Nucleus accumbens (tissue), 56 donors: ENCODE measurements at places on chromosomes 6 and 20.

DNA sequence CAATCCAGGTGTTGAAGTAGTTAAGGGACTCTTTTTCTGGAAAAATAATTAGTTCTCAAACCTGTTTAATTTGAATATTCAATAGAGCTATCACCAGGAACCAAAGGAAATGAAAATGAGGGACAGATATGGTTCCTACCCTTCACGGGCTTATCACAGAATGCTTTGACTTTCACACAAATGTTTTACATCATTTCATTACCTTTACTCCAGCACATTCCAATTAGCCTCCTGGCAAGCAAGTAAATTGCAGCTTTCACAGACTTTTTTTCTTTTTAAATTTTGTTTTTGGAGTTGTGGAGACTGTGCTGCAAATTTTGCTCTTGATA lies 35.2 kb downstream of the PLEKHG1 start:
- no peak for DNase-seq

DNA sequence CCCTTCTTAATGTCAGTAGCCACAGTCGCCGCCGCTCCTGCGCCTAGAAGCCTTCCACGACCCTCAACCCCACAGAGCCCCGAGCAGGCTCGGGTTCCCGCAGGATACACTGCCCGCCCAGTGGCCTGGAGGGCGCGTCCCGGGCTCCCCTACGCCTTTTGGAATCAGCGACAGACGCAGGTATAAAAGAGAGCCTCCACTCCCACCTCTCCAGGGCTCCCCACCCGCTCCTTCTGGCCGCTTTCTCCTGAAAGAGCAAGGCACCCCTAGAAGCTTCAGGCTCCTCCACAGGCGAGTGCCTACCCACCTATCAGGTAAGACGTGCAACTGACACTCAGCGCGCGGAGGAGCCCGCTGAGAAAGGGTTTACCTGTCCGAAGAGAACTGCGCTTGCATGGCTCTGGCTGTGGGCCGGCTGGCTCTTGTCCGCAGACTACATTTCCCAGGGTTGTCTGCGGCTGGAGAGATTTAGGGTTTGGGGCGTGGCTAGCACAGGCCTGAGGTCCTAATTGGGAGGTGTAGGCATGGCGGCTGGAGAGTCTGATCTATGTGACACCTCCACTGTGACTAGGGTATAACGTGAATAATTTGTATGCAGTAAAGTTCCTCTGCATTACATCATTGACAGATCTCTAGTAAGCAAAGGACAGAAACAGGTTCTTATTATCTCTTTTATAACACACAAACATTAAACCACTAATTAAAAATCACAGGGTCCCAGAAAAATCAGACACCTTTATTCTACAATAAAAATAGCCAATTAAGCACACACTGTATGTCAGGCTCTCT lies 13.5 kb upstream of the ZNF391 start:
- peak; percentile 73 for DNase-seq

DNA sequence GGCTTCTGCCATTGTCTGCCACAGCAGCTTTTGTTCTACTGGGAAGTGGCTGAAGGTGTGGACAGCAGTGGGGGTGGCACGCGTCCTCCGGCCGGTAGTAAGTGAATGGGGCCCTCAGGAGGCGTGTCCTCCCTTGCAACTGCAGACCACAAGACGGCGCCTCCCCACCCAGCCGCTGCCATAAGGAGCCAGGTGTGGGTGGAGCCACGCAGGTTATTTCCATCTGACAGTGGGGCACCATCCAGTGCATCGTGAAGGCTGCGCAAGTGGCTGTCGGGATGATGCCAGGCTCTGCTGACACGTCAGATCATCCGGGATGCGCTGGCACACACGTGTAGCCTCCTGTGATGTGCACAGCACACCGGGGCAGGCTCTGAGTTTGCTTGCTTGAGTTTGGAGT lies 379.7 kb downstream of the CDH4 start:
- no peak for DNase-seq

DNA sequence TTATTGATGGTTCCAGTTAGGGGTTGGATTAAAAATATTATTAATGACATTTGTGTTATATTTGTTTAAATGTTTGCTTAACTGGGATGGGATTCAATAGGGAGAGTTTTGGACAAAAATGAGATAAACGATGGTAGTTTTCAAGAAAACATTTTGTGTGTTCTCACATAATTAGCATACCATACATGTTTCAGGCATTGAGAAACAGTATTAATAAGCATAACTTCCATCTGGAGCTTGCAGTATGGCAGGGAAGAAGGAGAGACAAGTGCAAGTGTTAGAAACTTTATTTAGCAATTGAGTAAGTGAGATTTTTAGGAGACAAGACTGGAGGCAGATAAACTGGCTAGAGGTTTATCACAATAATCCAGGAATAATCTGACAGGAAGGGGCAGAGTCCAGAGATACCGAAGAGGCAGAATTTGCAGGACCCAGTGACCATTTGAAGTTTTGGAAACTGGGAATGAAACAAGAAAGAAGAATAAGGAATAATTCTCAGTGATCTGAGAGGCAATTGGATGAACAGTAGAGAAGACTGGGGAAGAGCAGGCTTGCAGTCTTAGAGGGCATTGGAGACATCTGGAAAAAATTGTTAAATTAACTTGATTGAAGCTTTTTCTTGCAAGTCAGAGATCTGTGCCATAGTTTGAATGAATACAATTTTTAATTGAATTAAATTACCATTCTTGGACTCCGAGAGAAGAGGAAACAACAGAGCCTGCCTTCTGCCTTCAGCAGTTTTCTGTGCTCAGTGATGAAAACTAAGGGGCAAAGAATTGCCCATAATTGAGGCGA lies 73.0 kb upstream of the PTCHD4 start:
- no peak for DNase-seq

DNA sequence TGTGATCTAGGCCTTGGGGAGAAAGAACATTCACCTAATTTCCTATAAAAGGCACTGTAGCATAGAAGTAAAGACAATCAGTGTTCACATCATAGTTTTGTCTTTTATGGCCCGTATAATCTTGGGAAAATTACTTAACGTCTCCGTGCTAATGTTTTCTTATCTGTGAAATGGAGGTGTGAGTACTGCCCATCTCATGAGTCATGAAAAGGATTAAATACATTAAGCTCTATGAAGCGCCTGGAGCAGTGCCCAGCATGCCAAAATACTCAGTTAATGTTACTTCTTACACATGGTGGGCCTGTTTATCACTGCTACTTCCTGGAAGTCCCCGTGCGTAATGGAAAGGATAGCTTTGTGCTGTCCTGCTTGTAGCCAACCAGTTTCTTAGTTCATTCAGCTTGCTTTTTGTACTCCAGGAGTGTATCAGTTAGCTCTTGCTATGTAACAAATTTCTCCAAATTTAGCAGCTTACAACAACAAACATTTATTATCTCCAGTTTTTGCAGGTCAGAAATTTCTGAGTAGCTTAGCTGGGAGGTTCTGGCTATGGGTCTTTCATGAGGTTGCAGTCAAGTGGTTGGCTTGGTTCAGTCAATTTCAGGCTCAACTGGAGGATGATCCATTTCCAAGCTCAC lies 103.6 kb upstream of the BMP2 start:
- no peak for DNase-seq

DNA sequence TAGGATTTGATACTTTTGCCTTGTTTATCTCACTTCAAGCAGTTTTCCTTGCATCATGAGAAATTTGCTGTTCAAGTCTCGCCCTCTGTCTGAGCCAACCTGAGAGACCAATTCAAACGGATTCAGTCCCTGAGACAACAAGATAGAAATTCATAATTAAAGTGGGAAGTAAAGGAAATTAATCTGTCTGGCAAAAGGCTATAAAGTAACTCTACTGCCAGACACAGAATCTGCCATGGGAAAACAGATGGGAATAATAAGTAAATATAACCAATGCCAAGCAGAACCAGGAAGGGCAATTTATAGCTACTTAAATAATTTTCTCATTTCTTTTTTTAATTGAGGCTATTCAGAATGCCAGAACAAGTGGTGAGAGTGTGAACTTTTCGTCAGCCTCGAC lies 239.6 kb downstream of the TFAP2C start:
- DNase-seq: no peak

GRCh38 chr6:35787266-35788218 lies 6.7 kb downstream of the CLPSL1 start:
- DNase-seq: no peak

DNA sequence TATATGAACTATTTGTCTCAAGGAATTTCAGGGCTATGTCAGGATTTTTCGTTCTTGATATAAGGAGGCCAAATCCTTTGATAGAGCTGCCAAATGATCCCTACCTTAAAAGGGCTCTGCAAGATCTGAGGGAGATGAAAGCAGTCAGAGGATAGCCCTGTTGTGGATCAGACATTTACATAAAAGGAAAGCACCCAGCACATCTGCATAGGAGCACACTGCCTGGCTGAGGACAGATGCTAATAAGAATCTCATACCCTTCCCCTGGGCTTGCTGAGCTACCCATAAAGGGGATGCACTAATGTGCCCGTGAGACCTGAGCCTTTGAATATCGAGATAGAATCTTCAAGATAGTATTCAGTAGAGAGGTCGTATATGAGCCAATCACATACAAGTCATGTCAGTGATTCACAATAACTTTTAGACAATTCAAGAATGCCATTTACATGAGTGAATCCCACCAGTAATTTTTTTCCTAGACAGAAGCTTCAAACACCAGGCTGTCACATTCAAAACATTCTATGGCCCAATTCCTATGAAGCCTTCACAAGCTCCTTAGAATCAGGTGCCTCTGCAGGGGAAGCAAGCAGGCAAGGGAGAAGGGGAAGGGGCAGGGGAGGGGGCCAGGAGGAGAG lies 71.1 kb downstream of the STMND1 start:
- no peak for DNase-seq

- no peak for DNase-seq
Measured at GRCh38 chr20:24733416-24733815, 215.7 kb upstream of the CST7 start.

DNA sequence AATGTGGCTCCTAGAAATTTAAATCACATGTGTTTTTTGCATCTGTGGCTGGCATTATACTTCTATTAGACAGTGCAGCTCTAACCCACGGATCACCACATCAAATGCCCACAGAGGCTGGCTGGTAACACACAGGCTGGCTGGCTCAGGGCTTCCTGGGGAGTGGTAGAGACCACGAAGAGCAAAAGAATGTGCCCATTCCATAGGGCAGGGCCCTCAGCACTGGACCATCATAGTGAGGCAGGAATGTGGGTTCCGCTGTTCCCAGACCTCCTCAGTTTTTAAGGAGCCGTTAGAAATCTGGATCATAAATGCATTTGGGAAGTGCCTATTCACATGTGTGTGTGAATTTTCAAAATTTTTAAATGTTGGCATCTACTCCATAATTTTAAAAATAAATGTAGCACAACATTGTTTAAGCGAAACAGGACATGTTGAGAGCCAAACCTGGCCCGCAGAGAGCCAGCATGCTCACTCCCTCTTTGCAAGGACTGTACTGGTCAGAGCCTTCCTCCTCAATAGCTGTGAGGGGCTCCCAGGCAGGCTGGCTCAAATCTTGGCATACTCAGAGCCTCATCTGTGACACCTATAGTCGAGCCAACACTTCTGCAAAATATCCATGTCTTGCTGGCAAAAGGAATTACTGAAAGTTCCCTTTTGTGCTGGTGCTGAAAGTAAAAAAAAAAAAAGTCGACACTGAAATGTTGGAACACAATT lies 190.5 kb downstream of the FNDC1 start:
- DNase-seq: no peak

DNA sequence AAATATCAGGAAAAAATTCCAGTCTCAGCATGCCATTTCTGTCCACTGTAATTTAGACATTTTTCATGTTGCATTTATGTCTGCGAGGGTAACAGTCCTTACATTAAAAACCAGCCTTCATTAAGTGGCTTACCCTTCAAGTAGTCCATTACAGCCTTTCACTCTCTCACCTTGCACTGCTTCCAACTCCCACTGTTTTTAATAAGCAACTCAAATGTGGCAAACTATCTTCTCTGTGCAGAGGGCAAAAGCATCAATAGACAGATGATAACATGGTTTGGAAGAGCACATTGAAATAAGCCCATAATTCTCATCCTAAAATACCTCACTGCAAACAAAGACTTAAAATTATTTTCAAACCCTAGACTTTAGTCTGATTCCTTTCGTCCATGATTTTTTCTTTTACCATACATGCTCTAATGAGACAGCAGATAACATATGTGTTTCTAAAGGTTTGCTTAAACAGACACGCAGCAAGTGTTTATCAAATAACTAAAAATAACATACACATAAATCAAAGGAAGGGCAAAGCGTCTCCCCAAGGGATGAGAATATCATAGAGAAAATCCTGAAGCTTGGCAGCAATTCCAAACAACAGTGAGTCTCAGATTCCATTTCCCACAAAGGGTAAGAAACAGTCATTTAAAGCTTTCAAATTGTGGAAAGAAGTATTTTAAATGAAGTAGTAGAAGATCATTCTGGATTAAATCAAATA lies 130.4 kb downstream of the PTPRK start:
- DNase-seq: no peak

DNA sequence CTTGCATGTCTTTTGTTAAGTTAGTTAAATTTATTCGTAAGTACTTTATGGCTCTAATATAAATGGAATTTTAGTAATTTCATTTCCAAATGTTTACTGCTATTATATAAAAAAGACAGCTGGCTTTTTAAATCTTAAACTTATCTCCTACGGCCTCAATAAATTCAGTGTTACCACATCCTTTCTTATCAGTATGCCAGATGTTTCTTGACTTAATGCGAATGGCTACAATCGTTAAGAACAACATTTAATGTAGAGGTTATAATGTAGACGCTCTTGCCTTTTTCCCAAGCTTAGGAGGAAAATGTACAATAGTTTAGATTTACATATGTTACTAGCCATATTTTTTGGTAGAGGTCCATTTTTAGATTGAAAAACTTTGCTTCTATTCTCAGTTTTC lies 659.4 kb downstream of the TENT5A start:
- no peak for DNase-seq

DNA sequence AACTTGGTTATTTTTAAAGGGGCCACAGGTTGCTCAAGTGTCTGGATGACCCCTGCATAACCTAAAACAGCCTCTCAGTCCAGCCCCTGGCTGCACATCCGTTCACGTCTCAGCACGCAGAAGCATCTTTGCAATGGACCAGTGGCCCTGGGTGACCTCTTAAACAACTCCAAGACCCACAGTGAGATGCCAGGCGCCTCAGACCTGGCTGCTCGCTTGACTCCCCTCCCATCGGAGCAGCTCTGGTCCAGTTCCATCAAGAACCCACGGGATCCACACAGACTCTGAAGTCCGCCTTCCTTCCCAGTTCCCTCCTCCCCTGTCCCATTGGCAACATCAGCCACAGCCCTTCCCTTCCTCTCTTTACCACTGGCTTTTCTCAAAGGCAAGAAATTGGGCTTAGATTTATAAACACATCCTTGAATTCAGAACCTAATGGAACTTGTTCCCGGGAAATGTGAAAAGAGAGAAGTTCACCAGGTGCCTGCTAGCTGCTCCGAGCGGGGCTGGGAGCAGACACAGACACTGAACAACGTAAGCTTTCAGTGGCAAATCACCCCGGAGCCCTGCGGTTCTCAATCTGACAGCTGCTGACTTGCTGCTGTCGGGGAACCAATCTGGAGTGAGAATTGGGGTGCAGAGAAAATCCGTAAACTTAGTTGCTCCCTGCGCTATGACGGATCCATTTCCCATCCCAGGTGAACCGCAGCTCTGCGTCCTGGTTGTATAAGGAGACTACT lies 39.6 kb upstream of the MPC1 start:
- DNase-seq: peak; percentile 11
